K562 (cell line): ENCODE measurements at places on chromosomes 5 and 9. TPM values are rescaled to one million over a fixed set of nuclear protein-coding genes. Genes with fewer than 3 reads are reported as not detected.

The TMEM174 gene
- total RNA-seq = not detected in 2 replicates

The IL11RA gene
- 4.0 and 4.3 TPM in 2 replicates for total RNA-seq

The GRHPR gene
- 120 TPM in 2 replicates for total RNA-seq

The MPDZ gene
- total RNA-seq = 5.7 and 6.1 TPM in 2 replicates

The STRBP gene
- total RNA-seq = 66.5 and 73.5 TPM in 2 replicates

The CDKN2A gene
- total RNA-seq = not detected in 2 replicates

The FOXD4L6 gene
- total RNA-seq = not detected in 2 replicates

The NUTM2G gene
- not detected in 2 replicates for total RNA-seq

The SPATA31E1 gene
- total RNA-seq = not detected in 2 replicates

The REEP2 gene
- total RNA-seq = 0.44 and 0.63 TPM in 2 replicates

The FBP2 gene
- total RNA-seq = not detected in 2 replicates

The GRPEL2 gene
- total RNA-seq = 37.8 and 40.5 TPM in 2 replicates

The AGPAT2 gene
- total RNA-seq = 52.6 and 54.5 TPM in 2 replicates

The DMGDH gene
- total RNA-seq = 0.51 and 0.58 TPM in 2 replicates

The ERAP2 gene
- 1.4 and 2.2 TPM in 2 replicates for total RNA-seq

The ZFP2 gene
- total RNA-seq = not detected in 2 replicates

The TNFAIP8 gene
- total RNA-seq = 33.6 and 36.7 TPM in 2 replicates

The CARD9 gene
- 35.6 and 42.7 TPM in 2 replicates for total RNA-seq

The HAPLN1 gene
- not detected in 2 replicates for total RNA-seq

The MLANA gene
- not detected in 2 replicates for total RNA-seq
